ENCODE measurements at places on chromosomes 13 and 19.
A peak's percentile ranks its signal among the peaks of the same experiment; 100 is the strongest.

DNA sequence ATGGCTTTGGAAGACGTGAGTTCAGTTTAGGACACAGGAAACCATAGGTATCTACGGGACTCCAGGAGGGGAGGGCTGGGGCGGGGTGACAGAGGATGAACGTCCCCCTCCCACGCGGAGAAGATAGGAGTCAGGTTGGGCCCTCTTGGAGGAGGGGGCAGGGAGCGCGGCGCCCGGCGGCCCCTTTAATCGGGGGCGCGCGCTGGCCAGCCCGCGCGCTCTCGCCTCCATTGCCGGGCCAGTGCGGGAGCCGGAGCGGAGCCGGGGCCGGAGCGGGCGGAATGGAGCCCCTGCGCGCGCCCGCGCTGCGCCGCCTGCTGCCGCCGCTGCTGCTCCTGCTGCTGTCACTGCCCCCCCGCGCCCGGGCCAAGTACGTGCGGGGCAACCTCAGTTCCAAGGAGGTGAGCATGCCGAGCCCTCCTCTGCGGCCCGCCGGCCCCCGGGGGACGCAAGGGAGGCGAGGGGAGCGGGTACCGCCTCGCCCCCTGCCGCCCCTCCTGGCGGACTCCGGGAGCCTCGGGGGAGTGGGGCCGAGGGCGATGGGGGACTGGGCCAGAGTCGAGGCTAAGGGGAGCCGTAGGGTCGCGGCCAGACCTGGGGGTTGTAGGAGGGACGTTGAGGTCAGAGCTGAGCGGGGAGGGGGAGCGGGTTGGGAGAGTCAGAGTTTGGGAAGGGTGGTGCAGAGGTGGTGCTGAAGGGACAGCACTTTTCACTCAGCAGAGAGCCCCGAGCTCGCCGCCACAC lies at the start of gene TMEM145:
Gene TMEM145, plus strand, starts transcription at position 214 of the 744 bp plus-strand sequence. Its CDS starts 68 bp downstream, at position 282.
- peak; percentile 59 for DNase-seq

GRCh38 chr19:45294291-45295029 lies 28.2 kb downstream of the CKM start:
- DNase-seq = no peak

- DNase-seq = no peak
Observed at GRCh38 chr13:94825507-94825906, 113.2 kb upstream of the SOX21 start.

GRCh38 chr13:66618702-66619101 lies 611.4 kb downstream of the PCDH9 start:
- DNase-seq = no peak

DNA sequence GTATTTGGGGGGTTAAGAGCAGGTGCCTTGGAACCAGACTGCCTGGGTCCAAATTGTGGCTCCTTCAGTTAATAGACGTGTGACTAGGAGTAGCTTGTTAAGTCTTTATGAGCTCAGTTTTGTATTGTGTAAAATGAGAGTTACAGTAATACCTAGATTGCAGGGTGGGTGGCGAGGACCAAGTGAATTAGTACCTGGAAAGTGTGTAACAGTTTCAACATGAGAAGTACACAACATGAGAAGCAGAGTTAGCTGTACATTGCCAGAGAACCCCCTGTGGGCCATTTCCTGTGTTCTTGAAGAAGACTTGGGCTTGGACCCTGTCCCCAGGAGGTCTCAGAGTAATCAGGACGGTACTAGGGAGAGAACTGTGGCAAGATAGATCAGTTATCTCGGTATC lies 36.8 kb downstream of the PPP2R1A start:
- no peak for DNase-seq

DNA sequence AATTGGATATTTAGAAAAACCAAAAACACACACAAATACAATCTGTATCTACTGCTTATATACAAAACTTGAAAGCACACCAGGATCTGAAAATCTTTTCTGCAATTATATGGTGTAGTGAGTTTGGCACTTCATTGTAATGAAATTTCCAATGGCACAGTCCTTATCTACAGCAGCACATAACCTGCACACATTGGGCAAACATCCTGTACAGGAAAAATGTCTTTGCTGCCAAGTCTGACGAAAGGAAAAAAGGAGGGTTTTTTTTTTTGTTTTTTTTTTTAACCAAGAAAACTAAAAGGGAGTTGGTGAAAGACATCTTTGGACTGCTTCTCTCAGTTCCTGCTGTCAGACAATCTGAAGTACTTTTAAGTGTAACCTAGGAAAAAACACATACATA lies 107.8 kb downstream of the FOXO1 start:
- no peak for DNase-seq

- DNase-seq = no peak
Observed at GRCh38 chr13:111245576-111246384, 74.7 kb upstream of the TEX29 start.

- DNase-seq = no peak
Observed at GRCh38 chr13:91647361-91647990, 249.1 kb downstream of the GPC5 start.

GRCh38 chr13:90792335-90792734 lies 555.2 kb upstream of the MIR17HG start:
- no peak for DNase-seq

DNA sequence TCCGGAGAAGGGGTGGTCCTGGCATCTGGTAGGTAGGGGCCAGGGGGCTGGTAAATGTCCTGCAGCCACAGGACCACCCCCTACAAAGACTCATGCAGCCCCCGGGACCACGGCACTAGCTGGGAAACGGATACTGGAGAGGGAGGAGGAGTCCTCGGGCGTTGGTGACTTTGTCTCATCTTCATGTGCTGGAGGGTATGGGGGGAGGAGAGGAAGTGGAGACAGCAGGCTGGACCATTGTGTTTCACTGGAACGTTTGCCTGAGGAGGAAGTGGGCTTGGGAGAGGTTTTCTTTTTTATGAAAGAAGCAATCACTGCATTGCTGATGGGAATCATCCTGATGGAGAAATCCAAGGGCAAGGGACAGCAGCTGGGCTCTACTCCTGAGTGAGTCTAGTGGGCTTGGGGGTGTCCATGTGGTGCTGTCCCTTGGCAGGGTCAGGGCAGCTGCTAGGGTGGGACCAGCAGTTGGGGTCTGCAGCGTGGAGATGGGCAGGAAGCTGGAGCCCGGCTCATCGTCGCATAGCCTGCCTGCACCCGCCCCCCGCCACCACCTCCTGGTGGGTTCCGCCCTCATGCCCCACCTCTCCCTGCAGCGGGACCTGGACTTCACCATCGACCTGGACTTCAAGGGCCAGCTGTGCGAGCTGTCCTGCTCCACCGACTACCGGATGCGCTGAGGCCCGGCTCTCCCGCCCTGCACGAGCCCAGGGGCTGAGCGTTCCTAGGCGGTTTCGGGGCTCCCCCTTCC lies 1.7 kb upstream of the ADM5 start:
- DNase-seq = no peak

- no peak for DNase-seq
Observed at GRCh38 chr19:34432797-34433196, 4.6 kb downstream of the UBA2 start.

GRCh38 chr13:50873467-50873866 lies 30.0 kb upstream of the DLEU7 start:
- DNase-seq = no peak

- DNase-seq = no peak
Observed at GRCh38 chr13:73997964-73998363, 136.2 kb downstream of the KLF12 start.

DNA sequence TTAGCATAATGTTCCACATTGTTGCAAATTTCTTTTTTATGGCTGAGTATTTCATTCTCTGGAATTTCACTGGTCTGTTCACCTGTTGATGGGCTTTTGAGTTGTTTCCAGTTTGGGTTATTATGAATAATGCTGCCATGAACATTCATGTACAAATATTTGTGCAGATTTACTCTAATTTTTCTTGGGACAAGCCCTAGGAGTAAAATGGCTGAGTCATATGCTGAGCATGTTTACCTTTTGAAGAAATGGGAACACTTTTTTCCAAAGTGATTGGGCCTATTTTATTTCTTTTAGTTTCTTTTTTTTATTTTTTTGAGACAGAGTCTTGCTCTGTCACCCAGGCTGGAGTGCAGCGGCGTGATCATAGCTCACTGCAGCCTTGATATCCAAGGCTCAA lies 4.7 kb upstream of the FBL start:
- DNase-seq = no peak

- DNase-seq = no peak
Observed at GRCh38 chr13:71017607-71018006, 849.4 kb downstream of the DACH1 start.

- DNase-seq = no peak
Observed at GRCh38 chr13:33752597-33752996, 65.4 kb upstream of the RFC3 start.

DNA sequence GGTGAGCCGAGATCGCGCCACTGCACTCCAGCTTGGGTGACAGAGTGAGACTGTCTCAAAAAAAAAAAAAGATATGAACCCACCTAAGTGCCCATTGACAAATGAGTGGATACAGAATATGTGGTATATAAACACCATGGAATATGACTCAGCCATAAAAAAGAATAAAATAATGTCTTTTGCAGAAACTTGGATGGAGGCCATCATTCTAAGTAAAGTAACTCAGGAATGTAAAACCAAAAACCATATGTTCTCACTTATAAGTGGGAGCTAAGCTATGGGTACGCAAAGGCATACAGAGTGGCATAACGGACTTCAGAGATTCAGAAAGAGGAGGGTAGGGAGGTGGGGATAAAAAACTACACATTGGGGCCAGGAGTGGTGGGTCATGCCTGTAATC lies 29.5 kb downstream of the PLA2G4C start:
- no peak for DNase-seq

GRCh38 chr19:48630296-48631063 lies 6.7 kb downstream of the DBP start:
- DNase-seq = peak; percentile 53

DNA sequence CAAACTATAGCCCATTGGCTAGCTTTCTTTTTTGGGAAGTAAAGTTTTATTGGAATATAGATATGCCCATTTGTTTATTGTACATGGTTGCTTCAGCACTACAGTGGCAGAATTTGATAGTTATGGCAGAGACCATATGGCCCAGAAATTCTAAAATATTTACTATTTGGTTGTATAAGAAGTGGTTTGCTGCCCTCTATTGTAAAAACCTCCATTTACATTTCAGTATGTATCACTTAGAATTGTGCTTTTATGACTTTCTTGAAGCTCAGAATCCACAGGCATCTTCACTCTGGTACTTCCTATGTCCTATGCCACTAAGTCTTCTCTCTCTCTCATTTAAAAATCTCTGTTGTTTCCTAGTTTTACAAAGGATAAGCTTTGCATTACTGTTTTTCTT lies 37.7 kb downstream of the DLEU7 start:
- peak; percentile 20 for DNase-seq

- DNase-seq = no peak
Observed at GRCh38 chr13:111228262-111229144, 91.9 kb upstream of the TEX29 start.

- peak; percentile 97 for DNase-seq
Observed at GRCh38 chr19:52397310-52398080, at the start of gene ZNF528. Gene ZNF528, plus strand, starts transcription at chr19:52397849. Its CDS starts 4,165 bp downstream, at chr19:52402014.

GRCh38 chr19:30857388-30857787 lies 485.2 kb downstream of the ZNF536 start:
- no peak for DNase-seq

DNA sequence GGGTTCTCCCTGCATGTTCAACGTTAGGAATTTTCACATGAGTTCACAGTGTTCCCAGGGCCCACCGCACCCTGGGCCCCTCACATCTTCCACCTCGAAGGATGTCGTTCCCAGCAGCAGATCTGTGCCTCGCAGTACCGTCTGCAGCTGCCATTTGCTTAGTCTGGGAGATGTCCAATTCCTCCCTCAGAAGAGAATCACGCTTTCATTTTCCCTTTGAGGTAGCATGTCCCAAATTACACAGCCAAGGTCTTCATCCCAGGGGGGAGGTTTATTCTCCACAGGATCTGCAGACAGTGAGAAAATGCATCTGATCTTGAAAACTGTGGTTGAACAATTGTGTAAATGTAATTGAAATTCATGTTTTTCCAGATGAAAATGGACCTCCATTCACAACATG lies 150.2 kb downstream of the DCT start:
- peak; percentile 52 for DNase-seq

DNA sequence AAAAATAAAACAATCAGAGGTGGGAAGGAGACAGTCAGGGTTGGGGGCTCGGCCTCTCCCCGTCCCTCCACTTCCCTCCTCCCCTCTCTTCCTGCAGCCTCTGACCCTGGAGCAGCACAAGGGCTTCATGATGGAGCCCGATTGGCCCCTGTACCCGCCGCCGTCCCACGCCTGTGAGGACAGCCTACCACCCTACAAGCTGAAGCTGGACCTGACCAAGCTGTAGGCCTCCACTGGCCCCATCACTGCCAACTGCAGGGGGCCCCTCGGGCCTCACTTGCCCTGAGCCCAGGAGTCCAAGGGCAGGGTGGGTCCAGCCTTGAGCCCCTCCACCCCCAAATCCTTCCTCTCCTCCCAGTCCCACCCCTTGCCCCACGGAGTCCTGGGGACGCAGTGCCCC lies 7.6 kb downstream of the TMEM59L start:
- no peak for DNase-seq

DNA sequence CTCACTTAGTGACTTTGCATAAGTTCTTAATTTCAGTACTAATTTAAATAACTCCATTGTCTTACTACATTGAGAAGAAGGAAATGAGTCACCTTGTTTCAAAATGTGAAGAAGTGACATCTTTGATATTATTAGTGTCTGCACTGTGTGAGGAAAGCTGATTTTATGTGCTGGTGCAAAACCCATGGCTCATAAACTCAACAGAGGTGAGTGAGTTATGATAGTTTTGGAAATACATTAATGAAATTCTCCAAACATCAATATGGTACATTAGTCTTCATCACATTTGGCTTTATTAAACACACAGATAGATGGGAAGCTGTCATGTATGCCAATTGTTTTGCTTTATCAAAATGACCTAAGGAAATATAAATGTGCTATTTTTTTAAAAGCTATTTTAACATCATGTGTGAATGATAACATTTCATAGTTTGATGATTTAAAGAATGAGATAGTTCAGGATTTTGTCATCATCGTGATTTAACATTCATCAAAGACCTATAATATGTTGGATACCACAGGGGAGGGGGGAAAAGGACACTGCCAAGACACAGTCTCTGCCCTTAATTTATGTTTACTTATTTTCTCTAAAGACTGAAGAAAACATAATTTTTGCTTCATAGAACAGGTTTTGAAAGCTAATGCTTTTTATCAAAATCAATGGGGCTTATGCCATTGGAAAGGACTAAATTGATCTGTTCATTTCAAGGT lies 902.3 kb upstream of the SLITRK1 start:
- no peak for DNase-seq

DNA sequence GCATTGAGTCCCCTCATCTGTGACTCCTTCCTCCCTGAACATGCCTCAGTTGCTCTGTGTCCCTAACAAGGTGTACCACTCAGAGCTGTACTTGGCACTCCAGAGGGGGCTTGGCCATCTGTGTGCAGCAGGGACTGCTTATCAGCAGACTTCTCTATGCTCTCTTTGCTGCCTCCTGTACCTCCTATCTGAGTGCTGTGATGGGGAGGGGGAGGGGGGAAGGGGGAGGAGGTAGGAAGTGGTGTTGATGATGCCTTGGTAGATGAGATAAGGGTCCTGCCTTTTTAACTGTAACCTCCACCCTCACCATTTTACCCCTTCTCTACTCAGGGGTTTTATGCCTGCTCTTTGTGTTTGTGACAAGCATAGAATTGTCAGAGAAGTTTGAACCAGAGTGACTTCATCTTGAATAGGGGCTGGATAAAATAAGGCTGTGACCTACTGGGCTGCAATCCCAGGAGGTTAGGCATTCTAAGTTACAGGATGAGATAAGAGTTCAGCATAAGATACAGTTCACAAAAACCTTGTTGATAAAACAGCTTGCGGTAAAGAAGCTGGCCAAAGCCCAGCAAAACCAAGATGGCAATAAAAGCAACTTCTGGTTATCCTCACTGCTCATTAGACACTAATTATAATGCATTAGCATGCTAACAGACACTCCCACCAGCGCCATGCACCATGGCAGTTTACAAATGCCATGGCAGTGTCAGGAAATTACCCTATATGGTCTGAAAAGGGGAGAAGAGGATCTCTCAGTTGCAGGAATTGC lies 13.2 kb downstream of the PCDH8 start:
- DNase-seq = no peak
